ENCODE measurements at places on chromosomes 2 and 18.

DNA sequence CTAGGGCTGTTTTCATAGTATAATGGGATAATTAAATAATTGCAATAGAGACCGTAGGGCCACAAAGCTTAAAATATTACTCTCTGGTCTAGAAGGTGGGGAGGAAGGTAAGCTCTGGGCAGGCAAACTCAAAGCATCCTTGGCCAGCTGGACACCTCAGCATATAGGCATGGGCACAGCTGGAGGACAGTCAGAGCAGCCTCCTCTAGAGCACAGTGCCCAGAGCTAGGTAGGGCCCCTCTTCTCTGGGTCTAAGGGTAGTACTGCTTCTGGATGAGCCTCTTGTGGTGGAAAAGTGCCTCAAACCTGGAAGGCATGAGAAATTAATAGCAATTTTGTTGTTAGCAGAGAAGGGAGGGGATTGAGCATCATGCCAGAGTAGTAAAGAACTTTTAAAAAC is 291.3 kb upstream of the FBXO11 start:
- DNase-seq: no peak

DNA sequence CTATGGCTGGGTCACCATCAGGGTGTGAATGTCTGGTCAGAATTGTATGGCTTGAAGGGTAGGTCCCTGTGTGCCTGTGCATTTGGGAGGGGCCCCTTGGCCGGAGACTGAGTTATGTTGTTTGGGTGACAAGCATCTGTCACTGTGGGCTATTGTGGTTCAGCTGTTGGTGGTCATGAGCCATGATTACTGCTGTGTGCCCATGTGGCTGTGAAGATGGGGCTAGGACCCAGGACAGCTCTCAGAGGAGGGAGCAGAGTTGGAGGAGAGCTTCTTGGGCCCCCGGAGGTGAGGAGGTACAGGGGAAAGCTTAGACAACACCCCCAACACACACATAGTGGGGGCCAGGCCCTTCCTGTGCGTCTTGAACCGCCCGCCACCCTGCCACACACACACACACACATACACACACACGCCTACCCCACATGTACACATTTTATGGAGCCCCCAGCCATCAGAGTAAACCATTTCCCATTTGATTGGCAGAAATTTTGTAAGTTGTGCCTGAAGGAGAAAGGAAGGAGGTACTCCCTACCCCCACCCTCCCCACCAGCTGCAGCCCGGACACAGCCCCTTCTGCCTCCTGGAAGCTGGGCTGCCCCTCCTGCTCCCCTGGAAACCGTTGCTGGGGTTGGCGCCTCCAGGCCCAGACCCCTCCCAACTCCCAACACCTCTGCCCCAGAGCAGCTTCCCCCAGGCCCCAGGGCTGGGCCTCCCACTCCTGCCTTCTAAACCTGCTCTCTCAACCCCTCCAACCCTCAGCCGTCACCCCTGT is 2.0 kb downstream of the GAREM2 start:
- no peak for DNase-seq

DNA sequence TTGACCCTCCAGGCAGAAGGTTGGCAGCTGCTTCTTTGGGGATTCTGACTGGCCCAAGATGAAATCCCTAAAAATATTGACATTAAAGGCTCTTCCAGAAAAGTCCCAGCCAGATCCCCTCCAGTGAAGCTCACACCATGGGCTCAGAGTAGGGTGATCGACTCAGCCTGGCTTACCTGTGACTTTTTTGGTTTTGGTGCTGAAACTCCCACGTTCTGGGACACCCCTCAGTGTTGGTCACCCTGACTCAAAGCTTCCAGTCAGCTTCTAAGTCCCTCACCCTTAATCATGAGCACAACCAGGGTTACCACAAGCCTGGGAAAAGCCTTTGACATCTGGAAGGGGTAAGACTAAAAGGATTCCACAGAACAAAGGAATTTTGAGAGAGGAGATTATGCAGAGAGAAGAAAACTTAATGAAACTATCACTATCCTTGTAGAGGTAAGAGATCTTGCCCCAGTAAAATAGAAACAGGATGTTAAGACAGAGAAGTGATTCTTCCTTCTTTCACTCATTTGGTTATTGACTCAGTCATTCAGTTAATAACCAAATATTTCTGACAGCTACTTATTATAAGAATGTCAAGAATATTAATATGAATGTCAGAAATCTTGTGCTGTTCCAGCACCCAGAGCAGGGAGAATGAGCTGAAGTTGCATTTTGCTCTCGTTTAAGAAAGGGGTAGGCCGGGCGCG is 66.8 kb upstream of the SEC11C start:
- DNase-seq: no peak

GRCh38 chr2:61478086-61478485 is 7.2 kb upstream of the USP34 start:
- no peak for DNase-seq

DNA sequence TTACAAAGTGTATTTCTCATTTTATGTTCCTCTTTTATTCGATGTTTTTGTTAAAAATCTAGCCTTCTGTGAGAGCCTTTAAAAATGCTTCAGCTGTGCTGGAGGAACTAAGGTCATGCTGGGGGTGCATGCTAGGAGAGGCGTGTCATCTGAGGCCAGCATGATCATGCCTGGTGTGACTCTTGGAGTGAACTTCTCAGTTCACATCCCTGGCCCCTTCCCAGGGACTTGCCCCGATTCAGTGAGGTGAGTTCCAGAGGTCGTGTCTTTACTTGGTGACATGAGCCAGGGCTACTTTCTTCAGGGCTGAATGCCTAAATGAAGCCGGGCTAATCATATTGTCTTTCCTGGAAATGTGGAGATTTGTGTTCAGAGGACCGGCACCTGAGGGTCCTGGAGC is 264.9 kb downstream of the MREG start:
- DNase-seq: no peak

DNA sequence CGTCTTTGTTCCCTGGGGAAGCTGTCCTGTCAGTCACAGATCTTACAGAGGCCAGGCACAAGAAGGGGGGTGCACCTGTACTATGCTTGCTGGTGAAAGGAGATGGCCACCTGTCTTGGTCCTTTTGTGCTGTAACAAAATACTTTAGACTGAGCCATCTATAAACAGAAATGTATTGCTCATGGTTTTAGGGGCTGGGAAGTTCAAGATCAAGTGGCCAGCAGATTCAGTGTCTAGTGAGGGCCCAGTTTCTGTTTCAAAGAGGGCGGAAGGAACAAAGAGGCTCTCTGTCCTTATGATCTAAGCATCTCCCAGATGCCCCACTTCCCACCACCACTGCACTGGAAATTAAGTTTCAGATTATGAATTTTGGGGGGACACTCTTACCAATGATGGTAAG is 35.5 kb upstream of the RPL37A start:
- DNase-seq: no peak

Data from activated naive CD4-positive, alpha-beta T cell treated with Interleukin-2 at 50 U/mL for 16 hours (primary cell).